Lung microvascular endothelial cell (primary cell): ENCODE measurements at places on chromosomes 3 and 15.

- no peak for DNase-seq
Measured at GRCh38 chr3:159803459-159803858, 185.2 kb upstream of the IL12A start.

GRCh38 chr3:193317682-193318300 is 60.8 kb downstream of the ATP13A5 start:
- no peak for DNase-seq

DNA sequence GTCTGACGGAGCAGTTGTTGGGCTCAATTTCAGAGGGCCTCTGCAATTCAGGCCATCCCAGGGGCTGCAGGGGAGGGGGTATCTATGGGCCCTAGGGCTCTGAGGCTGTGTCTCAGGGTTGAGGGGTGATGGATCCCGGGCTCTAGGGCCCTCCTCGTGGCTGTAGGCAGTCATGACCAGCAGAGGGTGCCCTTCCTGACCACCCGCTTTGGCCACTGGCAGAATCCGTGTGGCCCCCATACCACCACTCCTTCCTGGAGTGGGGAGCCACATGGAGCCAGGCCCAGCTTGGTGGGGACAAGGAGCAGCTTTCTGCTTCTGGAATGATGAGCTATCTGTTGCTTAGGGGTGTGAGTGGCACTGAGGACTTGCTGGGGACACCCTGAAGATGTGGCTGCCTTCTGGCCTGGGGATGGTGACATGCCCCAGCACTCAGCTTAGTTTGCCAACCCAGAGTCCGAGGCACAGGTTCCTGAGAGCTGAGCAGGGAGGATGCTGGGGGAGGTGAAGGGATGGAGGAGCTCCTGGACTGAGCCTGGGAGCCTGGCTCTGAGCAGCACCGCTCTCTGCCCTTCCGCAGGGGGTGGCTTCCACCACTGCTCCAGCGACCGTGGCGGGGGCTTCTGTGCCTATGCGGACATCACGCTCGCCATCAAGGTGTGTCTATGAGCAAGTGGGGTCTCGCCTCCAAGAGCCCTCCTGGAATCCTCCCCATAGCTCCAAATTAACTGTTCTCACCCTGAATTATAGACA is 20.2 kb downstream of the HDAC11 start:
- peak; percentile 45 for DNase-seq

GRCh38 chr3:38109580-38110313 is 27.2 kb downstream of the ACAA1 start:
- DNase-seq = no peak

- no peak for DNase-seq
Measured at GRCh38 chr3:186451371-186451770, 89.3 kb upstream of the DGKG start.

DNA sequence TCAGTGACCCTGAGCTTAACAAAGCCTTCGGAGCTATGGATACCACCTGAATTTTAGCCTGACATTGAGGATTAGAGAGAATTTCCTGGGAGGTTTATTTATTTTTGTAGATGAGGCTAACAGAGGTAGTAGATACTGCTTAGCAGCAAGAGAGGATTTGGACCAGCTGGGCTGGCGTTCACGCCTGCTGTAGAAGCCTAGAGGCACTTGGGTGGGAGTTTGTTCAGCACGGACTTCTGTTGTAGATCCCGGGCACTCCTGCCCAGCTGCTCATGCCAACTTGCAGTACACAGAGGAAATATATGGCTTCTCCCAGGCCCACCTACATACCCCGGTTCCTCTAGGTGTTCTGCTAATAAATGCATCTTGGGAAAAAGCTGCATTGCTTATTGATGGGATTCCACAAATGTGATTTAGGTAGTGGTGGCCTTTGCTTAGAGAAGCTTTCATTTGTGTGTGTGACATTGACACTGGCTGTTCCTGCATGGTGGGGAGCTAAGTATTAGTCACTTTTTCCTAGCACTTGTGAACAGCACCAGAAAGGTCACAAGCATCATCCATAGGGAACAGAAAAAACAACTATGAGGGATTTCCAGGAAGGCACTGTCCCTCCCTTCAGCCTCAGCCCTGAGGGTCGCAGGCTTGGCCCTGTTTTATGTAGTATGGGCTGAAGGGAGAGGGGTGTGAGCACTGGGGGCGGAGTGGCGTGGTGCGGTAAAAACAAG is 324.8 kb upstream of the LRRFIP2 start:
- no peak for DNase-seq

DNA sequence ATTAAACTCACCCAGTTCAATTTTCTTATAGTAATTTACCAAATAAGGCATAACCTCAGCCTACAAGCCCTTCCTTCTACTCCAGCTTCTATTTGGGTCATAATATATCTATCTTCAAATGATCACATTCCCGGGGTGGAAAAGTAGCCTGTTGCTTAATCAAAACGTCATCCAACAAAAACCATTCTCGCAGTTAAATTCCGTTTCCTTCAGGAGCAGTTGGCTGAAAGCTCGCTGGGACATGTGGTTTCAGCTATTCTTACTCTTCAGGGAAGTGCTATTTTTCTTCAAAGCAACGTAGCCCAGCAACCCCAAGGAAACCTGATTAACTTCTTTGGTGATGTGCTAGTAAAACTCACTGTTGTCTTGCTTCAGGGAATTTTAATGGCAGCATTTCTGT is 59.6 kb downstream of the MAGI1 start:
- DNase-seq = no peak

GRCh38 chr15:49881866-49882265 is 237.2 kb downstream of the ATP8B4 start:
- DNase-seq = no peak

DNA sequence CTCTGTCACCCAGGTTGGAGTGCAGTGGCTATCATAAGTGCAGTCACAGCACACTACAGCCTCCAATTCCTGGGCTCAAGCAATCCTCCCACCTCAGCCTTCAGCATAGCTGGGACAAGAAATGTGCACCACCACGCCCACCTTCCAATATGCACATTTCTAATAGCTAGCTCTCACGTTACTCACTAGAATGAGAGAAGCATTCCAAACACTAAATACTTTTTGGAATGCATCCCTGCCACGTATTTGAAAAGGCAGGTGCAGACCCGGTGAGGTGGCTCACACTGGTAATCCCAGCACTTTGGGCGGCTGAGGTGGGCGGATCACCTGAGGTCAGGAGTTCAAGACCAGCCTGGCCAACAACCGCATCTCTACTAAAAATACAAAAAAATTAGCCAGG is 7.6 kb upstream of the TCF12 start:
- DNase-seq = no peak

DNA sequence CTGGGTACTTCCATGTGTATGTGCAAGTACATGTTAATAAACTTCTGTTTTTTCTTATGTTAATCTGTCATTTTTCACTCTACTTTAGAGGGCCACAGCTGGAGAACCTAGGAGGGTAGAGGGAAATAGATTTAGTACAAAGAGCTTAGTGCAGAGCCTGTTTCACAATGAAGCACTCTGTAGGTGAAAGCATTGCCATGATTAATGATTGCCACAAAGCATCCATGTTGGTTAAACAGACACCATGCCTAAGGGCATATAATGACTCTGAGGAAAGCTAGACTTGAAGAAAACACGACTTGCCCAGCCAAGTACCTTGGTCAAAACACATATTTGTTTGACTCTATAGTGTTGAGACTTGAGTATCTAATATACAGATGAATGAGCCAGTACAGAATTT is 338.4 kb downstream of the FHIT start:
- DNase-seq = no peak

- no peak for DNase-seq
Measured at GRCh38 chr3:169809230-169809795, 3.4 kb upstream of the LRRIQ4 start.

GRCh38 chr3:12655701-12656100 is 8.2 kb downstream of the RAF1 start:
- no peak for DNase-seq
